A549 (cell line): ENCODE measurements at places on chromosomes 16 and 17. TPM values are rescaled to one million over a fixed set of nuclear protein-coding genes. Genes with fewer than 3 reads are reported as not detected.

DNA sequence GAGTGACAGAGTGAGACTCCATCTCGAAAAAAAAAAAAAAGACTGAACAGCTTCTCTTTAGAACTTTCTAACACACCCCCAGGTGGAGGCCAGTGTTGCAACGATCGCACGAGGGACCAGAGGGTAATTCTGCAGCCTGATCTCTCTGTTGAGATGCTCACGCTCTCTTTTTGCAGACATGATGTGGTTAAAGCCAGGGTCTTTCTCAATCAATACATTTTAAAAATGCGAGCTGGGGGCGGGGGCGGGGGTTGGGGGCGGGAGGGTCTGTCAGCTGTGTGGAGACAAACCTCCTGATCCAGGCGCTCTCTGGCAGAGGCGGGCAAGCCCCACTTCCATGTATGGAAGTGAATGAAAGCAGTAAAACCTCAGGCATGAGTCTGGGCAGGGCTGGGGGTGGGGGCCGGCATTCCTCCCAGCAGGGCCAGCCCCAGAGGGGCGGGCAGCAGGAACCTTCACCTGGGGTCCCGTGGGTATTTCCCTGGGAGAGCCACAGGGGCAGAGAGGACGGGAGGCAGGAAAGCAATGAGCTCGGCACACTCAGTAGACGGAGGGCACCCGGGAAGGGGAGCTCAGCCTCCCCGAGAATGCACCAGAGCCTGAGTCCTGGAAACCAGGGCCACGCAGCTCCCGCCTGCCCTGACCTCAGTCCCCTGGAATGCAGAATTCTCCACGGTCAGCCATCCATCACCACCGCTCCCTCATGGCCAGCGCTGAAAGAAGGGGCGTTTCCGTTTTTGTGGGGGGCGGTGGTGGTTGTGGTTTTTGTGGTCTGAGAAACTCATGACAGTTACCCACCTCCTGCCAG lies 28.0 kb downstream of the NXN start:
- peak; percentile 84 for DNase-seq

DNA sequence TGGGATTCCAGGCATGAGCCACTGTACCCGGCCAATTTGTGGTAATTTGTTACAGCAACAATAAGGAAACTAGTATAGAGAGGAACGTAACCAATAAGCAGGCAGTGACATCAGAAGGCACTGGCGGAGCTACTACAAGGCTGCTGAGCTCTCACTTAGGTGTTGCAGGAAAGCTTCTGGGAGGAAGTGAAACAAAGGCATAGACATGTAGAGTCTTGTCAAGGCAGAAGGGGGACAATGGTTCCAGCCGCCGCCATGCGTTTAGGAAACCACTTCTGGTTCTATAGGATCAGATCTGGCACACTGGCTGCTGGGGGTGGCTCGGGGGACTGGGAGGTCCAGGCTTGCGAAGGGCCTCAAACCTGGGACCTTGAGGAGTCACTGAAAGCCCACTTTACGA lies 9.4 kb upstream of the CPSF4L start:
- DNase-seq: no peak

DNA sequence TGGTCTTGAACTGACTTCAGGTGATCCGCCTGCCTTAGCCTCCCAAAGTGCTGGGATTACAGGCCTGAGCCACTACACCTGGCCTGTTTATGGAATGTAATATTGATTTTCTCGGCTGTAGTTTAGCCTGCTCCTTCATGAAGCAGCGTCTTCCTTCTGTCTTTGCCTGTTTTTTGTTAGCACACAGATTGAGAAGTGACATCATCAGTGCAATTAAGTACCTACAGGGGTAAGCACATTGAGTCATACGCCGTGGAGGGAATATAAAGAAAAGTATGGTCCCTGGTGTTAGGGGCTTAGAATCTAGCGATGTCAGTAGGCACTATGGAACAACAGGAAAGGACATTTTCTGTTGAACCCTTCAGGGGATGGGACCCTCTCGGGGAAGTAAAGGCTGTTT lies 48.7 kb upstream of the SEC14L1 start:
- DNase-seq: no peak

- DNase-seq: peak; percentile 42
Observed at GRCh38 chr16:30867747-30868146, 26.1 kb downstream of the BCL7C start.

DNA sequence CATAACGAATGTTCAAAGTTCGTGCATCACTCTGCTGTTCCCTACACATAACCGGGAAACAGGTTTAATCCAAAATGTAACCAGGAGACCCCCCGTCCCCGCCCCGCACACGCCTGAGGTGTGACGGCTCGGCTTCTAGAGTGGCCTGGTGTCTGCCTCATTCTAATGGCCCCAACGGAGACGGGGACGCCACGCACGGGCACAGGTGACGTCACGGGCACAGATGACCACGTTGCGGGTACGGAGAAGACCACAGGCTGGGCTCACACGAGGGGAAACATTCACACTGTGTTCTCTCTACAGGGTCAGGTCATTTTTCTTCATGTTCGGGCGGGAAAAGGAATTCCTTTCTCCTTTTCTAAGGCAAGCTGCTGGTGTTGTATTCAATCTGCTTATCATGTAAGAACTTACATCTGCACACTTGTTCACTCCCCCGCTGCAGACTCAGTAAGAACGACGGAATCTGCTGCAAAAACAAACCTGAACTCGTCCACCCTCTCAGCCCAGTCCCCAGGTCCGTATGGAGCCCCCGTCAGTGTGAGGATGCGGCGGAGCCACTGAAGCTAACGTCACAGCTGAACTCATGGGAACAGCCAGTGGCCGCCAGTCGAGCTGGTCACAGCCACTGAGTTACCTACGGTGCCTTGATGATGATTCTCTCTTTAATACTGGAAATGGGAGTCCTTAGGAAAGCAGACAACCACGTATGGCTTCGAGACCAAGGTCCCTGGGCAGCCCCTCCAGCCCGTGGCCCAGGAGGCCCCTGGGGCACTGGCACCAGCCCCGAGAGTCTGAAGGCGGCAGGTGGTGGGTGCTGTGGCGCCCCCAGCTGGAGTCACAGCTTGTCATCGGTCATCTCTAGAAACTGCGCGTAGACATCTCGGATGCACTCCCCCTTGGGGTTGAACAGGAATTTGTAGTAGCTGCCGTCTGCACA lies 32.9 kb downstream of the WDR45B start:
- no peak for DNase-seq

DNA sequence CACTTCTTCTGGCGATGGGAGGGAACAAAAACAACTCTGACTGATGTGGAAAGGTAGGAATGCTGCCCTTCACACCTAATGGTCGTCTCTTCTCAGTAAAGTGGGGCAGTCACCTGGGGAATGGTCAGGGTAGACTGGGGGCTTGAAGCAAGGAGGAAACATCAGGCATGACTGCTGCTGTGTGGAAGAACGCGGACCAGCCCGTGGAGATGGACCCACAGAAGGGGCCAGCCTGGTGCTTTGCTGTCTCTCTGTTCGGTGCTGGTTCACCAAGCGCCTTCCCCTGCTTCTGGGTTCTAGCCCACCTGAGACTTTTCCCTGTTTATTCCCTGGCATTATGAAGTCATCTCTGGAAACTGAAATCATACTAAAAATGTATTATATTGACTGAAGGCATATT lies 96.2 kb upstream of the DNAH17 start:
- no peak for DNase-seq

- peak; percentile 57 for DNase-seq
Observed at GRCh38 chr17:30969989-30970830, 629 bp upstream of the RNF135 start.

- no peak for DNase-seq
Observed at GRCh38 chr16:31537362-31538242, 9.9 kb downstream of the AHSP start.

DNA sequence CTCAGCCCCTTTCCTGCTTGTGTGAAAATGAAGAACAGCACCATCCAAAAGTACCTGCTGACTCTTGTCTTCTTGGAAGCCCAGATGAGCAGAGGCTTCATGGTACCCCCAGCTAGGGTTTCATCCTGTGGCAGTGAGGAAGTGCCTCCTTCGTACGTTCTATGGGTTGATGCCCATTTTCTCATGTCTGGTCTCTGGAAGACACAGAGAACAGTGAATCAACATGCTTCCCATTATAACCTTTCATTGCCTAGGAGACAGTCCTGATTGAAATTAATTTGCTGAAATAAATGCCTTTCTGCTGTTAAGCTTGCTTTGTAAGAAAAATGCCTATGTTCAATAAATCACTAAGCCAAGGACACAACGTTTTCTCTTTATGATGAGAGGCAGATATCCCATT lies 36.5 kb downstream of the RCVRN start:
- DNase-seq: no peak

GRCh38 chr17:1038459-1039122 lies 41.7 kb downstream of the TIMM22 start:
- DNase-seq: no peak

CCL16 gene
- not detected in 3 replicates for polyA plus RNA-seq

DNA sequence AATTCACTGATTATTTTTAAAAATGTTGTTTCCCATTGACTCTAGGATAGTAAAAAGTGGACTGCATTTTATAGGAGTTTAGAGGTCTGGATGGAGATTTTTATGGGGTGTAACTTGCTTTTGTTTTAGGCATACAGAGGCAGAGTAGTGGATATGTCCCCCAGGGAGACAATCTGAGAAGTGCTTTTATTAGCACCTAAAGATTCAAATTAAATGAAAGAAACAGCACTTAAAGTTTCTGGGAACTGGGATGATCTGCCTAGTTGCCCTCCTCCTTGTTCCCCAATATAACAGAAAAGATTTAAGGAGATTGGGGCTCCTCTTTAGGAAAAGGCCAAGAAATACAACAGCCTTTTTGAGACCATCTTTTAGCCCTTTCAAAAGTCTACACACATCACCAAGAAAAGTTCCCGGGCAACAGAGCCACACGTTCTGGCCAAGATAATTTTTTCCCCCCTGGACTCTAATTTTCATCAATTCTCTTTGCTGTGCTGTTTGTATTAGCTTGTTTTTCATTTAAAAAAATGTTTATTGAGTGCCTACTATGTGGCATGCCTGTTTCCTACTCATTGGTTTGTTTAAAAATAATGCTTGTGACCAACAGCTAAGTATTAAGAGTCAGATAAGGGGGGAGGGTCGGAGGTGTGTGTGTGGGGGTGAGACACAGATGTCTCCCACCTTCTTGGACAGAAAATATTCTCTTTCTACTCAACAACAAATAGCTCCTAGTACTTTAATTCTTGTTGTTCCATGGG lies 2.5 kb upstream of the IGF2BP1 start:
- no peak for DNase-seq
